Activated CD8-positive, alpha-beta T cell treated with anti-CD3 and anti-CD28 coated beads for 36 hours (primary cell): ENCODE measurements at places on chromosomes 6 and 20. TPM values are rescaled to one million over a fixed set of nuclear protein-coding genes. Genes with fewer than 3 reads are reported as not detected.

SIRPA gene
- total RNA-seq, result 0.09 TPM

MOCS1 gene
- 1.8 TPM for total RNA-seq

ECT2L gene
- not detected for total RNA-seq

TMEM200A gene
- total RNA-seq, result 0.20 TPM

SCRT2 gene
- total RNA-seq, result not detected

VWA7 gene
- total RNA-seq, result 1.6 TPM

BLTP3A gene
- 15.0 TPM for total RNA-seq

PKIB gene
- 0.69 TPM for total RNA-seq

PDE10A gene
- not detected for total RNA-seq

C6orf58 gene
- not detected for total RNA-seq

CGAS gene
- 23.2 TPM for total RNA-seq
